ENCODE measurements at places on chromosomes 6 and 20.

DNA sequence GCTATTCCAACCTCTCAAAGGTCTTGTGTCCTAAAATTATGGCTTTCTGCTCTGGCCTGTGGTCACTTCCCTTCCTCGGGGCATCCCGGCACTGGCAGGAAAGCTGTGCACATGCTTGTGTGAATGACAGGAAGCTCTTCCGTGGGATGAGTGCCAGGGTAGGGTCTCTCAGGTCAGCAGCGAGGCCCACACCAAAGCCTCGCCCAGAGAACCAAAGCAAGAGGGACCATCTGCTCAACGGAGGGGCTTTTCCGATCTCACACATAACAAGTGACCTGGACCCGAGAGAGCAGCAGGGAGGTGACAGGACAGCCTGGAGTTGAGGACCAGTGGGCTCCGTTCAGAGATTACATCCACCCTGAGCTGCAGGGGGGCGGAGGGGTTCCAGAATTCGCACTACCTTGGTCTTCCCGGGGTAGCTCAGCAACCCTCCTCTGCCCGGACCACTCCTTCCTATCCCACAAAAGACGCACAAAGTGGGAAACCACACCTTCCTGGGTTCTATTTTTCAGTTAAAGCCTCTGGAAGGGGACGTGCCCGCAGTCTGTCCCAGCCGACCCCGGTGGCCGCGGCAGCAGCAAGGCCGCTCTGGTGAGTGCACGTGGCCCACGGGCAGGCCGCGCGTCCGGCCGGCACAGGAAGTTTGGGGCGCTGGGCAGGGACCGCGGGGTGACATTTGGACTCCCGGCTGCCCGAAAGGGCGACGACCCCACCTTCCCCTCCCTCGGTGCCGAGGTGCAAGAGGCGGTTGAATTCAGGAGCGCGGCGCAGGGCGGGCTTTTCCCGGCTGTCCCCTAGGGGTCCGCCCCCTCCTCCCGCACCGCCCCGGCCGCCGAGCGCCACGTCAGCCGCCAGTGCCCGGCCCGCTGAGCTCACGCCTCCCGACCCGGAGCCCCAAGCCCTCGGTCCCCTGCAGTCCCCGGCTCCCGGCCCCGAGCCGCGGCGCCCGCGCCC, 988 bp downstream of the TXNDC5 start:
- peak; percentile 50 for DNase-seq

GRCh38 chr20:23606652-23607049, 934 bp upstream of the CST9 start:
- DNase-seq: peak; percentile 66

GRCh38 chr6:123448306-123448884, 188.4 kb downstream of the TRDN start:
- DNase-seq: no peak

- no peak for DNase-seq
These were observed 30.5 kb downstream of the COL20A1 start for GRCh38 chr20:63323357-63323981.

- DNase-seq: no peak
These were observed 210.0 kb upstream of the SNX9 start for GRCh38 chr6:157613011-157613522.

GRCh38 chr6:68728159-68728979, 93.3 kb downstream of the ADGRB3 start:
- no peak for DNase-seq
